ENCODE measurements at places on chromosomes 2 and 18.

- H3K4me1 ChIP-seq = no peaks in the 10 kb centered on the region
- DNase-seq = no peak
- H3K27ac ChIP-seq = no peak overlapping the region
- no peaks in the 10 kb centered on the region for H3K27me3 ChIP-seq
- H3K36me3 ChIP-seq = no peaks in the 10 kb centered on the region
- H3K4me3 ChIP-seq = no peak overlapping the region
Observed at GRCh38 chr2:10920764-10921388, 9.1 kb downstream of the KCNF1 start.

GRCh38 chr2:104656571-104657163 lies 197.2 kb upstream of the POU3F3 start:
- no peak for DNase-seq
- H3K27me3 ChIP-seq = peaks cover 63% of the 10 kb centered on the region
- H3K4me3 ChIP-seq = no peak overlapping the region
- H3K4me1 ChIP-seq = no peaks in the 10 kb centered on the region
- H3K36me3 ChIP-seq = no peaks in the 10 kb centered on the region
- no peak overlapping the region for H3K27ac ChIP-seq

- H3K27me3 ChIP-seq = no peaks in the 10 kb centered on the region
- no peaks in the 10 kb centered on the region for H3K4me1 ChIP-seq
- no peak overlapping the region for H3K4me3 ChIP-seq
- no peak overlapping the region for H3K27ac ChIP-seq
- no peak for DNase-seq
Observed at GRCh38 chr2:200107514-200108217, 152.3 kb downstream of the MAIP1 start.

GRCh38 chr2:195038153-195038552 lies 618.9 kb upstream of the SLC39A10 start:
- no peaks in the 10 kb centered on the region for H3K4me1 ChIP-seq
- H3K36me3 ChIP-seq = no peaks in the 10 kb centered on the region
- no peak overlapping the region for H3K27ac ChIP-seq
- DNase-seq = no peak

GRCh38 chr2:201448701-201449100 lies 2.6 kb downstream of the TRAK2 start:
- no peak for DNase-seq
- no peak overlapping the region for H3K4me3 ChIP-seq
- H3K27ac ChIP-seq = no peak overlapping the region
- H3K27me3 ChIP-seq = no peaks in the 10 kb centered on the region
